ENCODE measurements at places on chromosomes 7 and 10.

- peak; percentile 72 for DNase-seq
These were observed 27.6 kb upstream of the RNF32 start for GRCh38 chr7:156612930-156613329.

DNA sequence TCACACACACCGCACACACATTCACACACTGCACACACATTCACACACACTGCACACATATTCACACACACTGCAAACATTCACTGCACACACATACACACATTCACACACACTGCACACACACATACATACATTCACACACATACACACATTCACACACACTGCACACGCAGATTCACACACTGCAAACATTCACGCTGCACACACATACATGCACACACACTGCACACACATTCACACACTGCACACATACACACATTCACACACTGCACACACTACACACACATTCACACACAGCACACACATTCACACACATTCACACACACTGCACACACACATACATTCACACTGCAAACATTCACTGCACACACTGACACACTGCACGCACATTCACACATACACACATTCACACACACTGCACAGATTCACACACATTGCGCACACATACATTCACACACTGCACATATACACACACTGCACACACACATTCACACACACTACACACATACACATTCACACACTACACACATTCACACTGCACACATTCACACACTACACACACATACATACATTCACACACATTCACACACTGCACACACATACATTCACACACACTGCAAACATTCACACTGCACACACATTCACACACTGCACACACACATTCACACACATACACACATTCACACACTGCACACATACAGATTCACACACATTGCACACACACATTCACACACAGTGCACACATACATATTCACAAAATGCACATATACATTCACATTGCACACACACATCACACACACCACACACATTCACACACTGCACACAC, 325.1 kb downstream of the PTPRN2 start:
- DNase-seq = no peak

DNA sequence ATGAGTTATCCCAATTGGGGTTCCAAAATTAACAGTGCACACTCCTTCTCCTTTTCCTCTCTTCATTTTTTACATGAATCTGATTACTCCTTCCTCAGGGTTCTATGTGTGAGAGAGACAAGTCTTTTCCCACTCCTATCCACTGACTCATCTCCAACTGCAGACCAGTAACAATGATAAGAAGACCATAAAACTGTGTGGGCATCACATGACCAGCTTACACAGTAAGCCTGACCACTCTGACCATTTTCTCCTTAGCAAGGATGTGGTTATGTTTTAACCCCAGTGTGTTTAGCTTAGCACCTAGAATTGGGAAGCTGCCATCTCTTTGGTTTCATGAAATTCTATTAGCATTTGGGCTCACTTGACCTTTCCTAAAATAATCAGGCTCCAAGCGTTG, 145.0 kb upstream of the CALCR start:
- DNase-seq = no peak

DNA sequence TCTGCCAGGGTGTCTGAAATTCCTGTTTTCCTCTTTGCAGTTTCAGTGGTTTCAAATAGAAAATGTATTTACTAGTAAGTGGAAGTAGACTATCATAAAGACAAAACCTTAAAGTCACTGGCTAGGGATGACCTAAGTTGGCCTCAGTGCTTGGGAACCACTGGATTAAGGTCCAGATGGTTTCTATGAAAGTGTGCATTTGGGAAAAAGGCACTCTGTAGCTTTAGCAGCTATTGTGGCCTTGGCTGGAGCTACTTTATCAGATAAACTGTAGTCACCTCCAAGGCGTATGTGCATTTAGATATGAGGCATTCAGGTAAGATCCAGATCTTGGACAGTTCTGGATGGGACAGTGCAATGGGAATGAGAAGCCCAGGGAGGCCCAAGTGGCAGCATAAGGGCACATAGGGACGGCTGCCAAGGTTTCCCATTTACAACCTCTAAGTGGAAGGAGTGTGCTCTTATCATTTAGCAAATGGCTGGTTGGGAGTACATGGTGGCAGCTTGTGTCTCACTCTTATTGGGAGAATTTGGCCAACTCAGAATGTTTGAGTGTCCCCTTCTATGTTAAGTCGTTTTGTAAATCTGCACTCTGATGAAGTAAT, 185.6 kb downstream of the LRMDA start:
- DNase-seq = no peak

DNA sequence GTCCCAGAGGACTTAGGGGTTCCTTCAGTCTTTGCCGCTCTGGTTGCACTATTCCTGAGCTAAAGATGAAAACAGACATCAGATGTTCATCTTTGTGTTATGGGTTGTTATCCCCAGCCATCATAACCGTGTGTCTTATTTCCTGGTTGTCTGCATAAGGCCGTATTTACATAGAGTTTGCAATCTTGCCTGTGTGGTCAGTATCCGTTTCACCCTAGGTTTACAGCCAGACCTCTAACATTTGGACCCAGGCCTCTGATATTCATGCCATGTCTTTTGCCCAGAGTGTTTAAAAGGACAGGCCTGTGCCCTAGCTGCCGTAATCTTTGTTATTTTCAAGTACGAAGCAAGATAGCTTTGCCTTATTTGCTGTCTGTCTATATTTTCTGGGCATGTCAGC, 26.6 kb downstream of the LRRC4 start:
- no peak for DNase-seq

DNA sequence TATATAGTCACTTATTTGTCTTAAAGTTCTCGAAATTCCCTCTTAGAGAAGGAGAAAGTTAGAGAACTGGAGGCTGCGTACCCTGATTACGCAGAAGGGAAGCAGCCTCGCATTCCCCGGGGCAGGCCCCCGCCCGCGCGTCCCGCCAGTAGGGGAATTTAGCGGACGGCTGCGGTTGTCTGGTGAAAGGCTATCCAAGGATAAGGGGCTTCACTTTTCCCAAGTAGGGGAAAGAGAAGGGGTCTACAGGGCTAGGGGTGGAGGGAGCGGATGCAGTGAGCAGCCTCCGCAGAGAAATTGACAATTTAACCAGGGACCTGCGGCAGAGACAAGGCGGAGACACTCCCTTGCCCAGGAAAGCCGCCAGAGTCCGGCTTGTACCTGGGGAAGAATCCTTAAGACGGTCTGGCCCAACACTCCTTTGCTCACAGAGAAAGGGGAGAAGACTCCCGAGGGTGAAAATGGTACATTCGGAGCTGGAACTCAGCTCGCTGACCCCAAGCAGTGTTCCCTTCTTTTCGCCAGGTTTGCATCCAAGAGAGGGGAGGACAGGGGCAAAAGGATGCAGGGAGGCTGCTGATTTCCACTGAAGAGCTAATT, 994 bp upstream of the MAGI2 start:
- no peak for DNase-seq

DNA sequence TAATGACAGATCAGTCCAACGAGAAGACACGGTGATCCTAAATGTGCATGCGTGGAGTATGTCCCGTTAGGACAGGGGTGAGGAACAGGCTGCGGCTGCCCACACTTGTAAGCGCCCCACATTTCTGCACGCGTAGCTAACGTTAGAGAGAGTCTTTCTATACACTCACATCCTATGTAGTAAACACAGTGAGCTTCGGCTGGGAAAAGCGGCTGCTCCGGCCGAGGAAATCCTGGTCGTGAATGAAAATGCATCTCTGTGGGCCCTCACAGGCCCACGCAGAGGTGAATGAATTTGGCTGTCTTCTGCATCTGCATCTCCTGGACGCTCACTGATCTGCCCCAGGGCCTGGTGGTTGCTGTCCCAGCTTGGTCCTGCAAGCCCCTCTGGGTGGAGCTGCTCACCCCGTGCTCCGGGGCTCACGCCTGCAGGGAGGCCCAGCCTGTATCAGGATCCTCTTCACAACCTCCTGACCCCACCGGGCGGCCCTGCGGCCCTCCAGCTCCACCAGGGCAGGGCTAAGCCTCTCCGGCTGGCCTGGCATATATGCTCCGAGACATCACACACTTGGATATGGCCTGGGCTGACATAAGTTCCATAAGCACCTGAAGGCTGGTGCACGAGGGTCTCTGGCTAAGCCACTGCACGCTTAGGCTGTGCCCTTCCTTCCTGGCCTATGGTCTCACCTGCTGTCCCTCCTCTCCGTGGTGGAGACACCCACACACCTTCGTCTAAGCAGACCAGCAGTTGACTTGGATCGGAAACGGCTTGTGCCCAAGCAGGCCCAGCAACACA, 117.9 kb upstream of the DIP2C start:
- no peak for DNase-seq

- DNase-seq = no peak
These were observed 38.7 kb downstream of the NPS start for GRCh38 chr10:127587668-127588365.

DNA sequence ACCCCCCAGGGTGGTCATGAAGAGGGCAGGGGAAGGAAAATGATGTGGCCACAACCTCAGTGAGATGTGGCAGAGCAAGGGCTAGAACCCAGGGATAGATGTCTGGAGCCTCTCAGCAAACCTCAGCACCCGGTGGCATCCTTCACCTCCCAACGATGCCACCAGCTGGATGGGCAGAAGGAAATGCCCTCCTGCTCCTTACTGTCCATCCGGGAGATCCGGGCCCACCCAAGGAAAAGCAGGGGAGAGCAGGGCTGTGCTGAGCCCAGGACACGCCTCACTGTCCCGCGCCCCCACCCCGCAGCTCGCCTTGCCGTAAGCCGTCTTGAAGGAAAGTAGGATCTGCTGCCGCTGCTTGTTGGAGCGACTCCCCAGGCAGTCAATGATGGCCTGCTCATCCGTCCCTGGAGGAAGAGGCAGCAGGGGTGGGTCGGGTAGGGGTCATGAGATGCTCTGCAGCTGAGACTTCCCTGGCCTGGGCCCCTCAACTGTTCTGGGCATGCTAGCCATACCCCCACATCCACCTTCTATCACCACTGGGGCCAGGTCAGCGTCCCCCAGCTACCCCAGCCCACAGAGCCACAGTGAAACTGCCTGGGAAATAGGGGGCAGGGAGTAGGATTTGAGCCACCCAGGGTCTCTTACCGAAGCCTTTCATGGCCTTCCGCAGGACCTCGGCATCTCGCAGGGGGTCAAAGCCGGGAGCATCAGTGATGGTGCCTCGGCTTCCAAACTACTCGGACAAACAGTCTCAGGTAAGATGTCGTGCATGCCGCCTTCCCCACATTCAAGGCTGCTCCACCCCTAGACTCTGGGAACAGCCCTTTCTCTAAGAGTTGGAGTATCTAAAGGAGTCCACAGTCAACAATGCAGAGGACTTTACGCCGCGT, 34.3 kb downstream of the PLAC9 start:
- no peak for DNase-seq

- no peak for DNase-seq
These were observed 55.8 kb downstream of the CASD1 start for GRCh38 chr7:94565247-94565894.

Measured in DND-41 (cell line).